ENCODE measurements at places on chromosomes 7 and 10.

DNA sequence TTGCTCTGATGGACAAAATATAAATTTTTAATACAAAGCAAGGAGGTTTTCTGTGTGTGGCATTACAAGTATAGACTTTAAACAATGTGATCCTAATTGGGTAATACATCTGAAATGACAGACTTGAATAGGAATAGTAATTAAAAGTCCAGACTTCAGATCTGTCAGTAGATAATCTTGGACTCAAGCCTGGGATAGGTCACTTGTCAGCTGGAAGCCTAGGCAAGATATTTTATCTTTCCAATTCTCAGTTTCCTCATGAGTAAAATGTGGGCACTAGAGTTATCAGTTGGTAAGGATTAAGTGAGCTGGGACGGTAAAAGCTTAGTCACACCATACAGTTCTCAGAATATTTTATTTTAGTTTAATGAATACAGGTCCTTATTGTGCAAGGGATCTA lies 10.4 kb upstream of the ZMYND11 start:
- DNase-seq: no peak

DNA sequence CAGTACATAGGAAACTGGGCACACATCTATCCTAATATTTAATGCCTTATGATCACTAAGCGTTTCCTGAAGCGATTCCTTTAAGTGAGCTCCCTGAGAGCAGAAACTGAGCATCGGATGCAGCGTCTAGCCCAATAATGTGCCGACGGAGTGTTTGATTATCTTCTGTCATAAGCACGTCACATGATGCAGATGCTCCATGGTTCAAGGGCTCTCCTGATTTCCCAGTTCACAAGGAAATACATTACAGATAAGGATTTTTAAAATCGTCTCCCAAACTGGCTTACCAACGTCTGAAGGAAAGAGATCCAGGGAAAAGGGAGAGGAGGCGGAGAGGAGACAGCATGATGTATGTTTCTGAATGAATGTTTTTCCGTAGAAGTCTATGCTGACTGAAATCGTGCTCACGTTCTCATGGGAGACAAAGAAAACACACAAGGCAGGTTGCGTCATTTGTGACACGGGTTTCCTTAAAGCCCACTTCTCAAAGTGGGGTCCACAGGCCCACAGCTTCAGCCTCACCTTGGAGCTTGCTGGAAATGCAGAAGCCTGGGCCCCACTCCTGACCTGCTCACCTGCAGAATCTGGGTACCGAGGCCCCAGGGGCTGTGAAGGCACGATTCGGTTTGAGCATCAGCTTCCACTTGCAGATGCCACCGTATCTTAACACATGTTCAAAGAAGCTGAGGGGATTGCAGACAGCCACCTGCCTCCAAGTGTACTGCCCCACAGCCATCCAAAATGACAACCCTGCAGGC lies 21.5 kb upstream of the INSIG1 start:
- DNase-seq: no peak

DNA sequence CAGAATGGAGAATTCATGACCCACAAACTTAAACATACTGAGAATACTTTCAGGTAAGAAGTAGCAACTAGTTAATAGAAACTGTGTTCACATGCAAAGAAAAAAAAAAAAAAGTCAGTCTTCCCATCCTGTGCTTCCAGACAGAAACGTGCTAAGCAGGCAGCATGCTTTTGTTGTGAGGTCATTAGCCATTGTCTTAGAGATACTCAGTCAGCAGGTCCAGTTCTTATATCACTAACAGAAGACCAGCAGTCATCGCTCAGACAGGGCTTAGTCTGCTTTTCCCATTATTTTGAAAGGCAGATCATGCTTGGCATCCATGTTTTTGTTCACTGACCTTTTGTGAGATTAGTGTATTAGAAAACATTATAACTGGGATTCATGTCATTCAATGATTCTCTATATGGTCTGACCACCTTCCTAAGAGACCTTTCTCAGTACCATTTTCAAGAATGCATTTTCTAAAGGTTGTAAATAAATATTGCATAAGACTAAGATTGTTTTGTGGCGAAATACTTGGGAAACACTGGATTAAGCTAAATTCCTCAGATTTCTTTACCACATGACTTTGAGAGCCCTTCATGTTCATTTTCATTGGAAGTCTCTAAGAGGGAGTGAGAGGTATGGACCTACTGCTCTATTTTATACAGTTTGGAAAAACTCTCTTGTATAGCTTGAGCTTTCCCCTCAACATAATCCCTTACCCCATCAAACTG lies 45.0 kb upstream of the AGBL3 start:
- no peak for DNase-seq

DNA sequence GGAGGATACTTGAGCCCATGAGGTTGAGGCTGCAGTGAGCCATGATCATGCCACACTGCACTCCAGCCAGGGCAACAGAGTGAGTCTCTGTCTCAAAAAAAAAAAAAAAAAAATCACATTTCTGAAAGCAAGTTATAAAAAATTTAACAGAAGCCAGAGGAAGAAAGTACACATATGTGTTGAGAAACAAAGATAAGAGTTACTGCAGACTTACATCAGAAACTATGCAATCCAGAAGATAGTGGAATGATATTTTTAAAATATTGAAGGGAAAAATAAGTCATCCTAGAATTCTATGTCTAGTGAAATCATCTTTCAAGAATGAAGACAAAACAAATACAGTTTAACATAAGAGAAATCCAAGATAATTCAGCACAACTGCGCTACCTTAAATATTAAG lies 46.9 kb downstream of the ZNF518A start:
- DNase-seq: no peak

DNA sequence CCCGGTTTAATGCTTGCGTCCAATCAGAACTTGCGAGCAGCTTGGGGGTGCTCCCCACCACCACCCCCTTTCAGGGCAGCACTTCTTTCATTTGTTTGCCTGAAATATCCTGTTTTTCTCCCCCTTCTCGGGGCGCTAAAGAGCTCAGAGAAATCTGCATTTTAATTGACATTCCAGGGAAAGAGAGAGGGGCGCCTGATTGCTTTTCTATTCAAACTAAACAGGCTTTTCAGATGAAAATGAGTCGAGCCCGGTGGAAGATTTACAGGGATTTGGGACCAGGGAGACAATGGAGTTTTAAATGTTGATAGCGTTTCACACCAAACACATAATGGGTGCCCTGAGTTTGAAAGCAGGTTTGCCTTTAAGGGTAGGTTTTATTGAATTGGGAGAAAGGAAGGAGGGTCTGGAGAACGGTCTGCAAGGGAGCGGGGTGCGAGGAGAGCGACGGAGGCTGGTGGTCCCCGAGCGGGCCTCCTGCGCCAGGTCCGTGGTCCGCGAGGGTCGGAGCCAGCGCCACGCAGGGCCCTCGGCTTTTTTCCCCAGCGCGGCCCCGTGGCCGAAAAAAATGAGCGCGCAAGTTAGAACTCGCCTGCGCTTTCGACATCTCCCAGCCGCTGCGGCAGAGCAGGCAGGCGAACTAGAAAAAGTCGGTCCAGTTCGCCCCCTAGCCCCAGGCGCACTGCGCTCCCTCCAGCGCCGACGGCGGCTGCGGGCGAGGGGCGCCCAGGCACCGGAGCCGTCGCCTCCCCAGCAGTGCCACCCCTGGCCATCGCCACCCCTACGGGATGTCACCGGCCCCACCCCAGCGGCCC lies 1.3 kb downstream of the FGFR2 start:
- no peak for DNase-seq

GRCh38 chr7:78125884-78126283 lies 327.3 kb downstream of the PHTF2 start:
- DNase-seq: peak; percentile 46

DNA sequence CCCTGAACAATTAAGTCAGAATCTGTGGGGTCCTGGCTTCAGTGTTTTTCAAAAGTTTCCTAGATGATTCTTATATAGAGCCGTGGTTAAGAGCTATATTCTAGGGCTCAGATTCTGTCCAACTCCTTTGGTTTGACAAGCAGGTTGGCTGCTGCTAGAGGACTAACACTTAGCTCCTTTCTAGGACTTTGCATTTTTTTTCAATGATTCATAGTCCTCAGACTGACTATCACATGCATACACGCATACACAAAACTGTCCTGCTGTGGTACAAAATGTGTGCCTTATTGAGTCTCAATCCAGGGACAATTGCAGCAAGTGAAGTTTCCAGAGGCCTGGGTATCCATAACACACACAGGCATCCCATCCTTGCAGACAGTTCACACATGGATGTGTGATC lies 392.0 kb downstream of the NRG3 start:
- DNase-seq: no peak

DNA sequence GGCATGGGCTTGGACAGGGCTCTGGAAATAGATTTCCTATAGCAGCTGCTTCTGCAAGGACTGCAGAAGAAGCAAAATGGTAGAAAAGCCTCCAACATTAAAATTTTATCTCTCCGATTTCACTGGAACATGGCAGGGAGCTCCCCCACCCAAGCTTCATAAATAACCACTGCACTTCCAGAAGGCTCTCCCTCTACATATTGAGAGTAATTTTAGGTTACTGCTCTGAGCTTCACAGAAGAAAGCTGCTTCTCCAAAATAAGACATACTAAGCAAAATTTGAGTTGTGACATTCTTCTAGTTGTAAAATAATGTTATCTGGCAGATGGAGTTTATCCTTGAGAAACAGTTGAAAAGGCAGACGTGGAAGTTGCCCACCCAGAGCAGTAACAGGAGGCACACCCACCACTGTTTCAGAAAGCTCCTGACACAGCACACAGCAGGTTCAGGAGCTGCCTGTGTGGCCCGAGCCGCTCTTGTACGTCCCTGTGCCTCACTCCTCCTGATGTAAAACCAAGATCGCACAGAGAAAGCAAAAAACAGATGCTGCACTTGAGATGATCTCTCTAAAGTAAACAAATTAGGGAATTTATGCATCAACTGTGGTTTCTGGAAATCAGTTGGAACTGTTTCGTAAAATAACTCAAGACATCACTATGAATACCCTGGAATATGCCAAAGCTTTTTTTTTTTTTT lies 621.0 kb downstream of the PARD3 start:
- no peak for DNase-seq

DNA sequence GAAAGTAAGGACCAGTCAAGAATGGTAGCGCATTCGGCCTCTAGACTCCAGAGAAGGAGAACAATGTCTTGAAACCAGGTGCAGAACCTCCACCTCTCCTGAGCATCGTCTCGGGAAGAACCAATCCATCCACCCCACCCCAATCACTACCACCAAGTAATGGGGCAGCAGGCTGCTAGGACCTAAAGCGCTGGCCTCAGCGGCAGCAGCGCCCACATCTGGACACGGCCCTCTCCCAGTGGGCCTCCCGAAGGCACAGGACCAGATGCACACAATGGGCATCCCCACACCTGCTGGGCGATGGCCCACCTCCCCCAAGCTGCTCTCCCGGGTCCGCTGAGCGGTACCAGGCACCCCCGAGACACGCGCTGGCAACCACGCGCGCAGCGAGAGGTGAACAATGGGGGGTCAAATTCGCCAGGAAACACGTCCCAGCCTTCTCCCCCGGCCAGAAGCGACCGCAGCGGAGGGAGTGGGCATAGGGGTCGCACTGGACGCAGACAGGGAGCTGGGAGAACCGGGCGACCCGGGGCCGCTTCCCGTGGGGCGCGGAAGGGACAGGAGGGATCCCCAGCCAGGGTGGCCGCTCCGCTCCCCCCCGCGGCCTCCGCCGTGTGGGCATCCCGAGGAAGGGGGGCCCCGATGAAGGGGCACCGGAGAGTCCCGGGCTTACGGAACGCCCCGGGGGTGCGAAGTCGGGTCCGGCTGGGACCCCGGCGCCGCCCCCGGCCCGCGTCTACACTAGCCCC lies 506 bp downstream of the CTTNBP2 start:
- no peak for DNase-seq

DNA sequence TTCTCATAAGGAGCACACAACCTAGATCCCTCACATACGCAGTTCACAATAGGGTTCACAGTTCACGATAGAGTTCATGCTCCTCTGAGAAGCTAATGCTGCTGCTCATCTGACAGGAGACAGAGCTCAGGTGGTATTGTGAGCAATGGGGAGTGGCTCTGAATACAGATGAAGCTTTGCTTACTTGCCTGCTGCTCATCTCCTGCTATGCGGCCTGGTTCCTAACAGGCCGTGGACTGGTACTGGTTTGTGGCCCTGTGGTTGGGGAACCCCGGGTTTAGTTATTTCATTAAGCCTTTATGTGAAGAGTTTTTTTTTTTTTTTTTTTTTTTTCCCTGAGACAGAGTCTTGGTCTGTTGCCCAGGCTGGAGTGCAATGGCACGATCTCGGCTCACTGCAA lies 19.4 kb downstream of the SLK start:
- no peak for DNase-seq

DNA sequence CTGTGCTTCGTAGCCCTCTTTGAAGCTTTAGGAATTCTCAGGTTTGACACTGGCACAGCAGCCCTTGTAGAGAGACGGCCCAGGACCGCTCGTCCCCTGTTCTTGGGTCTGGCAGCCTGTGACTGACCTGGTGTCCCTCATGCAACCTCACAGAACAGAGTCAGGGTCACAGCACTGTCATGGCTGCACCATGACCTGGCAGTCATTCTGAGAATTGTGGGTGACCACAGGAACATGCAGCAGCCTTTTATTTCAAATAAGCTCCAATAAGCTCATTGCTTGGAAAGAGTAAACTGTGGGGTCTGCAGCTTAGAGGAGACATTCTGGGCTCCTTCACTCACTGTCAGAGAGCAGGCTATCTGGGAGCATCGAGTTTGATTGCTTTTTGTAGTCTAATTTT lies 42.5 kb downstream of the MYO1G start:
- no peak for DNase-seq

DNA sequence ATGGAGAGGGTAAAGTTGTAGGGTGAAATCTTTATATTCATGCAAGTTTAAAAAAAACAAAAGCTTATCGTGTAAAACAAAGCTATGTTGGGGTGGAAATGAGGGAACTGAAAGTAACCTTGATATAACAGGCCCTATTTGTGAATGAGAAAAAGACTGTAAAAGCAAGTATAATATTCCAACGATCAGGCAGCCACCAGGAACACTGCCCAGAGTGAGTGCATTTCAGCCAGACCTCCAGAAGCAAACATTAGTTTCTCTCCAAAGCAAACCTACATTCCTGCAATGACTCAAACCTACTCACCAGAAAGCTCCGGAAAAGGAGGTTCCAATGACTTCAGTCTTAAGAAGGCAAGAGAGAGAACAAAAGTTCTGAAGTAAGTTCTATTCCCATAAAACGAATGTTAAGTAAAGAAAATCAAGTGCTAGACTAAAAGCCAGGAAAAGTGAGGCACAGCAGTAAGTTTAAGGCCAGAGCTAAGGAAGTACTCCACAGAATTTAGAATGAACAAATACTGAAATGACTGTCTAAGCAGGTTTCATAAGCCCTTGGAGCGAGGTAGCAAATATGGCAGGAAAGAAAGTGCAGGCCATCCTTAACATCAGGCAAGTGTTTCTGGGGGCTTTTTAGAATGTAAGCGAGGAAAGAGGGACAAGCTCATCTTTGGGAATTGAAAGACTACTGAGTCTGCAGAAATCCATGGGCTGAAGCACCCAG lies 493.1 kb downstream of the XPNPEP1 start:
- DNase-seq: no peak
